HT-29 (cell line): ENCODE measurements at places on chromosomes 2 and 18. TPM values are rescaled to one million over a fixed set of nuclear protein-coding genes. Genes with fewer than 3 reads are reported as not detected.

ADGRF3 gene
- total RNA-seq, result 0.16 and 0.28 TPM in 2 replicates

GAREM2 gene
- 0.33 and 0.55 TPM in 2 replicates for total RNA-seq

ZBTB14 gene
- 5.7 and 6.5 TPM in 2 replicates for total RNA-seq

SERPINB8 gene
- 3.4 and 4.8 TPM in 2 replicates for total RNA-seq

GRCh38 chr18:51330148-51330547, 132.7 kb upstream of the MEX3C start:
- DNase-seq, result no peak

- DNase-seq, result no peak
Measured at GRCh38 chr18:70059684-70060083, 112.0 kb upstream of the CD226 start.

GRCh38 chr2:218229239-218229638, 12.2 kb downstream of the ARPC2 start:
- DNase-seq, result no peak

DNA sequence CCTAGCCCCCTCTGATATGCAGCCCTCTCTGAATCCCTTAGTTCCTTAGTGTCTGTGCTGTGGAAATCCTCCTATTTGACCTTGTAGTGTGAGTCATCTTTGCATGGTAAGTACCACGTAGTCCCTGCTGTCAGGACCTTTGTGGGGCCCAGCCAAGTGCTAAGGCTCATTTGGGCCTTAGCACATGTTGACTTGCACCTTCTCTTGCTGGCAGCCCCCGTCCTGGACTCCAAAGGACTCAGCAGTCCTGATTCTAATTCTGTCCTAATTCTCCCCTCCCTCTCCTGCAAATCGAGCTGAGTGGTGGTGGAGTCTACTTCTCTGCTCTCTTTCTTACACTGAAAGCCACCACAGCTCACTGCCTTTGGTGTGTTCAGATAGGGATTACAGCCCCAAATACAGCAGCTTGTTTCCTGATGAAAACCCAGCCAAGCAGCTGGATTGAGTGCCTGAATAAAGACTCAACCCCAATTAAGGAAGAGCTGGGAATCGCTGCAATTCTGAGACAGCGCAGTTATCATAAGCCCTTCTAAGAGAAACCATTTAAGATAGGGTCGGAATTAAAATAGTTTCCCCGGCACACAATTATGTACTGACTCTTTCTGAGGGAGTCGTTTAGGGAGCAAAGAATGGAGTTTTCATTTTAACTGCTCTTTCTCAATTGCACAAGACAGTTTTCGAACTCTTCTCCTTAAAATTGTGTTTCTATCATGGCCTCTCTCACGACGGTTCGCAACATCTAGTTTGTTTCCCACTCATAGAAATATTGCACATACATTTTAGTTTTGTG, 215.6 kb upstream of the TNP1 start:
- DNase-seq, result no peak

- DNase-seq, result no peak
Measured at GRCh38 chr2:217788669-217789002, 214.2 kb downstream of the TNS1 start.

DNA sequence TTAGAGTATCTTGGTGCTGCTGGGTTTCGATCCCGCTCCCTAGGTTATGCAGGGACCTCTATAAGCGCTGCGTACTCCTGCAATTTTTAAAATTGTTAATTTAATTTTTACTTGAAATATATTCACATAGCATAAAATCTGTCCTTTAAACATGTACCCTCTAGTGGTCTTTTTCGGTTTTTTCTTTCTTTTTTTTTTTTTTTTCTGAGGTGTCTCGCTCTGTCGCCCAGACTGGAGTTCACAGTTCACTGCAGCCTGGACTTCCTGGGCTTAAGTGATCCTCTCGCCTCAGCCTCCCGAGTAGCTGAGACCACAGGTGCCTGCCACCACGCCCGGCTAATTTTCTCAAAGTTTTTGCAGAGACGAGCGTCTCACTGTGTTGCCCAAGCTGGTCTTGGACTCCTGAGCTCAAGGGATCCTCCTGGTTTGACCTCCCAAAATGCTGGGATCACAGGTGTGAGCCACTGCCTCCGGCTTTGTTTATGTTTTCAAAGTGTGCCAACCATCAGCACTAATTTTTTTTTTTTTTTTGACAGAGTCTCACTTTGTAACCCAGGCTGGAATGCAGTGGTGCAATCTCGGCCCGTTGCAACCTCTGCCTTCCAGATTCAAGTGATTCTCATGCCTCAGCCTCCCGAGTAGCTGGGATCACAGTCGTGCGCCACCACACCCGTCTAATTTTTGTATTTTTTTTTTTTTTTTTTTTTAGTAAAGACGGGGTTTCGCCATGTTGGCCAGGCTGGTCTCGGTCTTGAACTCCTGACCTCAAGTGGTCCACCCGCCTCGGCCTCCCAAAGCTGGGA, 585 bp upstream of the MOB1A start:
- no peak for DNase-seq

DNA sequence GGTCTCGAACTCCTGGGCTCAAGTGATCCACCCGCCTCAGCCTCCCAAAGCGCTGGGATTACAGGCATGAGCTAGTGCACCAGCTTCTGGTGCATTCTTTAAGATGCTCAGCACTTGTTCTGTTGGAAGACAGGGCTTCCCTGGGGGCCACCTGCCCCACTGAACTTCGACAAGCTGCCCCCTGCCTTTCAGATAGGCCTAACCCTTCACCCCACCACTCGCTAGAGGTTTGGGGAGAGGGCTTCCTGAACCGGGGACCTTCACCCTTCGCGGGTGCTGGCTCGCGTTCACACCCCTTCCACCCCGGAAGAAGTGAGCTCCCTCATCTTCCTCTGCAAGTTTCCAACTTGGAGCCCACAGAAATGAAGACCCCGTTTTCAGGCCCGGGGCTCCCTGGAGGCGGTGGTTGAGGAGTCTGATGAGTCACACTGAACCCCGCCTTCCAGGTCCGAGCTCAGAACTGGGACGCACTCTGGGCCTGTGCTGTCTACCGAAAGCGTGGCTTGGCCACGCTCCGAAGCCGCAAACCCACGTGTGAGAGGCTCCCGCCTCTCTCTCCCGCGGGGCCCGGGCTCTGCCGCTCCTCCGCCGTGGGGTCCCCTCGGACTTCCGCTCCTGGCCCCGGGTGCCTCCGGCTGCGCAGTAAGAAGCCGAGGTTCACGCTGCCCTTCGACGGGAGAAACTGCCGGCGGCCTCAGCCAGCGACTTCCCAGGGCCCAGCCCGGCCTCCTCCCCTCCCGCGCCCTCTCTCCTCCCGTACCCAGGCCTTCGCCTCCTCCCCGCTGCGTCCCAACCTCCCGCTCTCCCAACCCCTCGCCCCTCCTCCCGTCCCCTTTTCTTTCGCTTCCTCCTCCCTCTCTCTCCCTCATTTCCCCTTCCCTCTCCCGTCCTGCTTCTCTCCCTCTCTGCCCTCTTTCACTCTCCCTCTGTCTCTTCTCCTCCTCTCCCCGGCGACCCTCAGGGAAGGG, 47.5 kb upstream of the SP3 start:
- no peak for DNase-seq

- DNase-seq, result no peak
Measured at GRCh38 chr2:217418090-217418489, 558.2 kb upstream of the TNP1 start.

DNA sequence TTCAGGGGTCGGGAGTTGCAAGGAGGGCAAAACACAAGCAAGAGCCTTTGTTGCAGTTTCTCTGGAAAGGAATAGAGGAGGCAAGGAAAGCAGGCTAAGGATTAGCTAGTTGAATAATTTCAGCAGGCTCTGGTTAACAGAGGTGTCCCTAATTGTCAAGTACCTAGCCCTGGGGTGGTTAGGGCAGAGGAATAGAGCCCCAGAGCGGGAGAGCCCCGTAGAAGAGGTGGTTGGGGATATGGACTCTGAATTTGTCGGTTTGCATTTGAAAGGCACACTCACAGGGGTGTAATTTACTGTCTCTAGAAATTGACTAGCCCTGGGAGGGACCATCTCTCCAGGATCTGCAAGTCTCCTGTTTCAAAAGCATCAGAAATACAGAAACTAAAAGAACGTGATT, 1030.2 kb downstream of the TMEM182 start:
- DNase-seq, result no peak
